ENCODE measurements at places on chromosomes 4 and X. TPM values are rescaled to one million over a fixed set of nuclear protein-coding genes. Genes with fewer than 3 reads are reported as not detected.

Gene HPSE
- total RNA-seq: 1.0 TPM

Gene DCK
- total RNA-seq: 33.1 TPM

Gene TMEM31
- total RNA-seq: not detected

Gene GLRA3
- not detected for total RNA-seq

Gene ABLIM2
- total RNA-seq: not detected

Gene ERAS
- not detected for total RNA-seq

Gene RPS6KA3
- total RNA-seq: 33.8 TPM

Gene USP26
- not detected for total RNA-seq

Gene MAGED4B
- total RNA-seq: 32.9 TPM

Gene SMIM10
- 3.8 TPM for total RNA-seq

Gene SH3D19
- total RNA-seq: 48.2 TPM

Gene APLN
- total RNA-seq: 1.1 TPM

Gene CC2D2A
- 19.5 TPM for total RNA-seq

Gene TNMD
- not detected for total RNA-seq

Gene SLBP
- 74.4 TPM for total RNA-seq

Gene C4orf50
- not detected for total RNA-seq

Gene HS6ST2
- total RNA-seq: not detected

Gene GRK4
- total RNA-seq: 7.1 TPM

Gene GAB1
- total RNA-seq: 7.1 TPM

Gene ASB12
- not detected for total RNA-seq

Gene CXCL11
- not detected for total RNA-seq

Gene HDX
- 2.3 TPM for total RNA-seq

Gene SPANXD
- not detected for total RNA-seq

Gene SLC9B1
- total RNA-seq: not detected

Gene PGRMC2
- total RNA-seq: 97.4 TPM

Gene RIPPLY1
- total RNA-seq: not detected

Gene DRP2
- 0.22 TPM for total RNA-seq

Gene DCAF16
- total RNA-seq: 24.4 TPM

Gene CSAG1
- total RNA-seq: not detected

Gene MAP9
- 1.8 TPM for total RNA-seq

Gene ARHGEF9
- 14.8 TPM for total RNA-seq

Gene PLP2
- total RNA-seq: 62.5 TPM

Gene DUX4
- not detected for total RNA-seq

Gene RPL39
- 3,406 TPM for total RNA-seq

Gene DMP1
- total RNA-seq: not detected

Gene OTC
- total RNA-seq: not detected

Gene ZXDA
- 3.7 TPM for total RNA-seq
